Ecto neural progenitor cell (in vitro differentiated cells): ENCODE measurements at places on chromosomes 4 and X.

- DNase-seq: no peak
Measured at GRCh38 chrX:87580862-87581261, 63.3 kb downstream of the KLHL4 start.

GRCh38 chr4:106481801-106482200, 113.2 kb upstream of the GIMD1 start:
- no peak for DNase-seq

DNA sequence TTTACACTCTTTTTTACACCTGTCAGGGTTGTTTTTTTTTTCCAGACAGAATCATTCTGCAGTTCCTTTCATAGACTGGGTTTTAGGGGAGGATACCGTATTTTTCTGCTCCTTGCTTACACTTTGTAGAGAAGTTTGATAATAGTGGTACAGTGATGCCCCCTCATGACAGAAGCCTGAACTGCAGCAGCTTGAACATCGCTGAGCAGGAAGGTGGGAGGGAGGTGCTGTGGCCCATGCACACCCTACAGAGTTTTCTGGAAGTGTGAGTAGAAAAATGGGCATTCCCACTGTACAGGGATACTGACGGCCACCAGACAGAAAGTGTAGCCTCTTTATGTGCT, 54.5 kb downstream of the RAB40A start:
- peak; percentile 80 for DNase-seq

DNA sequence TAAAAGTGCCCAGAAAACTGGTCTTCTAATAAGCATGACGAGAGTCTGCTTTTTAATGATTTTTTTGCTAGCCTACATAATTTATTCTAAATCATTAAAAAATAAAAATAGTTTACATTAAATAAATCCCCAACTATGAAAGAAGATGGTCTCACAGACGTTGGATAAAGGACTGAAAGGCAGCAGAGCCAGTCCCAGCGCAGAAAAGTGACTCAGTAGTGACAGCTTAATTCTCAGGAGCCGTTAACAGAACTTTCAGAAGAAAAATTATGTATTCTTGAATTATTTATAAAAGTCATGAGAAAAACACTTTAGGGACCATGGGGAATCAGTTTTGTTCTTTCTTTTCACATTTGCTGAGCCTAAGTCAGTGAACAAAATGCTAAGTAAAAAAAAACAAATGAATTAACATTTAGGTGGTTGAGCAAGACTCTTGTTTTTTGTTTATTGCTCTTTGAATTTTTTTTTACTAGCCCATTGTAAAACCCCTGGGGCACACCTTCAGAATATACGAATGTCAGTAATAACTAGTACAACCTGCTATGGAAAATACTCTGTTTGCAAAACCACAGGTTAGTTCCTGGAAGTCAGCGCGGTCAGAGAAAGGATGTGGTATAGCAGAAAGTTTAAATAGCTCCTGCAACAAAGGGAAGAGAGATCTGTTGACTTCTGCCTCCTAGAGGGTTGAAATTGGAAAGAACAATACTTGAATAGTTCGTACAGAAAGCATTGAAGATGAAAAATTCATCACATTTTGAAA, 50.4 kb upstream of the CCDC160 start:
- no peak for DNase-seq

GRCh38 chrX:16130707-16131106, 7.3 kb downstream of the GRPR start:
- DNase-seq: no peak

DNA sequence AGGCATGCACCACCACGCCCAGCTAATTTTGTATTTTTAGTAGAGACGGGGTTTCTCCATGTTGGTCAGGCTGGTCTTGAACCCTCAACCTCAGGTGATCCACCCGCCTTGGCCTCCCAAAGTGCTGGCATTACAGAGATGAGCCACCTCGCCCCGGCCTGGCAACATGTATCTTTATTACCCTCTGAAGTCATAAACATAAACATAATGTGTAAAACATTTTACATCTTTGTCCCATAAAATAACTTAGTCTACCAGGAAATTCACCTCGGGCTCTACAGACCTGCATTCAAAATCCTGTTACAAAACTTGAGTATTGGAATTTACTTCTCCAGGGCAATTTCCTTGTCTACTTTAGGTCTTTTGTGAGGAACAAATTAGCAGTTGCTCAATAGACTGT, 68.1 kb upstream of the DUSP21 start:
- DNase-seq: no peak

DNA sequence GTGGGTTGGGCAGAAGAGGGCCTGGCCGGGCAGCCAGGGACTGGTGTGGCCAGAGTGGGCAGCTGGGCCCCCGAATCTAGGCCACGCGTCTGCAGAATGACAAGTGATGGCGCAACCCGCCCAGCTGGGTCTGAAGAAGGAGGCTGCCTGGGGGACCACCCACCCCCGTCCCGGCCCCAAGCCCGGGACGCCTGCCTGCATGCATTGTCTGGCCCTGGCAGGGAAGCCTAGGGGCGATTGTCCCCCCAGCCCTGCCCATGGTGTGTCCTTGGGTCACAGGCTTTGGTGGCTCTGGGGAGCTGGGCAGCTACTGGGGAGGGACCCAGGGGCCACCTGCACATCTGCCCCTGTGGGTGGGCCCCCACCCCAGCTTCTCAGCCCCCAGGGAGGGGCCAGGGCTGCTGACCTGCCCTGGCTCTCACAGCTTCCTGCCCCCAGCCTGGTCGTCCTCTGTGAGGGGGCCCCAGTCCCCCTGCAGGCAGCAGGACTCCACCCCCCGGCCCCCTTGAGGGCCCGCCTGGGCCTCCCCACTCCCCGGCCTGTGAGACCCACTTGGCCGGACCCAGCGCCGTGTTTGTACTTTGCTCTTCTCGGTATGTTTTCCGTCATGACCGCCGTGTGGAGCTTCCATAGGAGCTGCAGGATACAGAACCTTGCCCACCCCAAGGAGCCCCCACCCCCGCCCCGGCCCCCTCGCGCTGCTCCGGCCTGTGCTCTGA, 4.9 kb downstream of the FGFR3 start:
- DNase-seq: no peak

DNA sequence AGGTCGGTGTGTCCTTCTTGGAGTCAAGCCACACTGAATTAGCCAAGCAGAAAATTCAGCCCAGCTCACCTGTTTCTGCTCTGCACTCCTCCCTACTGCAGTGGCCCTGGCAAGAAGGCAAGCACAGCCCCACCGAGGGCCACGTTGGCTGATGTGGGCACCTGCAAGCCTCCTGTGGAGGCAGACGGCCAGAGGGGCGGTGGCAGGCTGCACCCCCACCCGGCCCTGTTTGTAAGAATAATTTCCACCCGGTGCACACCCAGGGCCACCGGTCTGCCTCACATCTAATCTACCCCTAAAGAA, 18.8 kb downstream of the PPP2R2C start:
- DNase-seq: no peak

DNA sequence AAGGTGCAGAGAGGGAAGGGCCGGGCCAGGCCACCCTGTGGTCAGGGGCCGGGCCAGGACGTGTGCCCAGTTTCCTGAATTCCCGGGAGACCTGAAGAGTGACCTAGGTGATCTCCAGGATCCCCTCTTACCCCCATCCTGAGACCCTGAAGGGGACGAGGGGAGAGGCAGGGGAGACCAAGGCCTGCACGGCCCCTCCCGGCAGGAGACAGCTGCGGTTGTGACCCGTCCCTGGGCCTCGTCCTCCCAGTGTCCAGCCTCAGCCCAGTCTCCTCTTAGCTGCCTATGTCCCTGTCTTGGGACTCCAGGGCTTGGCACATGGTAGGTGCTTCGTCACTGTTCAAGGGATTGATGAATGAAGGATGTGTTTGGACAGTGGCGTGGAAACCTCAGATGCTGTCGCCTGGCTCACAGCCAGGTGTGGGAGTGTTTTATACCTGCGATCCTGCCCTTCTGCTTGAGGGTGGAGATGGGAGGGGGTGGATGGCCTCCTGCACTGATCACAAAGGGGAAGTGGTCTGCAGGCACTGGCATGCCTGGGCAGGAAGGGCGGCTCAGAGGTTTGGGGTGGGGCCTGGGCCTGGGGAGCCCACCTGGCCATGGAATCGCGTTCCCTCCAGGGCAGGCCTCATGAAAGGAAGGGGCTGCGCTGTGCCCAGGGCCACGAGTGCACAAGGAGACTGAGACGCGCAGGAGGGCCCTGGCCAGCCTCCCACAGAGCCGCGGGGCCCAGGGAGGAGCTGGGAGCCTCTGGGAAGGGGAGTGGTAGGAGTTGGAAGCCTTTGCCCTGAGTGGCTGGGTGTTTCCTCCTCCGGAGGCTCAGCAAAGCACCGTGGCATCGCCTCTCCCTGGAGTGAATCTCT, 6.9 kb downstream of the SH3TC1 start:
- DNase-seq: no peak

- DNase-seq: no peak
Measured at GRCh38 chr4:125527681-125528080, 212.9 kb downstream of the FAT4 start.

GRCh38 chr4:134298313-134298712, 96.7 kb upstream of the PABPC4L start:
- no peak for DNase-seq

GRCh38 chr4:147617173-147617840, at the start of gene TMEM184C:
TMEM184C (plus strand) TSS chr4:147617397; CDS start chr4:147617957, 560 bp downstream.
- DNase-seq: peak; percentile 96
